ENCODE measurements at places on chromosomes 6 and 20.

DNA sequence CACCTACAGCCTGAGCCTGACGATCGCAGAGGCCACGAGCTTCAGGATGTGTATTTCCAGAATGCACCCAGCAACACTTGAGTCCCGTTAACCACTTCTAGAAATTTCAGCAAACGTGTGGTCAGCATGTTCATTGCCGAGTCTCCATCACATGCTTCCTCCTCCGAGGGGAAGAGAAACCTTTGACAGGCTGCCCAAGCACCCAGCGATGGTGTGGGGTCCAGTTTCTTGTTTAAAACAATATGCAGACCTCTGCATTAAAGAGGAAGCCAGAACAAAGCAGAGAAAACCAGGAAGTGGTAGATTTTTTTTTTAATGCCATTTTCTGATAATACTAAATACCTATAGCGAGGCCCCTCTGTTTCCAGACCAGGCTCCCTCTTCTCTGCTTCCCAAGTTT lies 71.9 kb downstream of the GNAS-AS1 start:
- DNase-seq: no peak

- no peak for DNase-seq
These were observed 38.5 kb downstream of the DST start for GRCh38 chr6:56604186-56604585.

DNA sequence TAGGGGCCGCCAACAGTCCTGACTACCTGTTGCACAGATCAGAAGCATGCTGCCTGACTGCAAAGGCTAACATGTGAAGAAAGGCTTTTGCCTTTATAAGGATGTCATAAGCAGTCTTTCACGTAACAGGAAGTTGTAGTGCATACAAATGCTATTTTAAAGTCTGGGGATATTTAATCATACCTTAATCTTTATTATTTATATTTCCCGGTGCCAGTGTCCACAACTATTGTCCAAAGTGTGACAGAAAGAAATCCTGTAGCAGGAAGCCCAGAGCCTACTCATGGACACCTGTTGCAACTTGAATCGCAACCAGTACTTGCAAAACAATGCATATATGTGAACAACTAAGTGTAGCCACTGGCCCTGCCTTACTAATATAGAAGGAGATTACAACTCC lies 235.8 kb downstream of the ALDH8A1 start:
- DNase-seq: no peak

DNA sequence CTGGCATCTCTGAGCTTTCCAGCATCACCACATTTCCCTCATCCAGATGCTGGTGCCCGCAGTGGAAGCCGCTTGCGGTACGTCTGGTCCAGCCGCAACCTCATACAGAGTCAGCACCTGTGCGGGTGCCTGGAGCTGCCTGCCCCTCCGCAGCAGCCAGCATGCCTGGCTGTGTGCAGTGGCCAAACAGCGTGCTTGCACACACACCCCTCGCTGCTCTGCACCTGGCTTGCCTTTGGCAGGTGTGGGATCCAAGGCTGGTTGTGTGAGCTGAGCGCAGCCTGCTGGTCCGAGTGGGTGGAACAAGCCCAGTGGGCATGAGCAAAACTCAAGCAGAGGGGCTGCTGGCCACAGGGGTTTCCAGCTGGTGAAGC lies 3.1 kb upstream of the HINT3 start:
- peak; percentile 72 for DNase-seq

DNA sequence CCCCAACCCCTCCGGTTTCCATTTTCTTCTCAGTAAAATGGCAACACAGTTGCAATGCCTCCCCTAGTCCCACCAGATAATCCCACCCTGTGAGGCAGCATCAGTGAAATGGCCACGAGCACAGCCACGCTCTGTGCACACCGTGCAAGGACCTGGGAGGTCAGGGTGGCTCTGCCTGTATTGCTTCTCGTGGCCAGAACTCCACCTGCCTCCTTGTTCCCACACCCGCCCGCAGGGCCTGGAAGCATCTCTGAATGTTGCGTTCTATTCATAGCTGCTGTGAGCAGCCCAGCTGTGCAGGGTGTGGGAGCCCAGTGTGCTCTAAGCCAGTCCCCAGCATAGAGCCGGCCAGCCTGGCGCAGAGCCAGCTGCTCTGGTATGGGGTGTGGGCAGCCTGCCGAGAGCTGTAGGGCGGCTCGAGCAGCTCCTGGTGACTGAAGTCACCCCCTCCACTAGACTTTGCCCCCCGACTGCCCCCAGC lies 161.1 kb downstream of the DLL1 start:
- no peak for DNase-seq

DNA sequence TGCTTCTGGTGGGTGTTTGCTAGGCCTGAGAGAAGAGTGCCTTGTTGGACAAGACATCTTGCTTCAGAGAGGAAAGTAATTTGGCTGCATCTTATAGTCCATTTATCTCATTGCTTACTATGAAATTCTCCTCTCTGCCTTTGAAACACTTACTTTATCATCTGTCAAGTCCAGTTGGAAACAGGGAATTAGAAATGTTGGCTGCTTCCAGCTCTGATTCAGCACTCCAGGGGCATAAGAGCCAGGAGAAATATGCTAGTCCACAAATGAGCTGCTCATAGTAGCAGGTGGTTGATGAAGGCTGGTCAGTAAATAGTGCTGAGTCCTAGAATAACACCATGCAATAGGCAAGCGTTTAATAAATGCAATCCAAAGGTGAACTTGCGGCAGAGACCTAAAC lies 227.1 kb downstream of the SLC35F1 start:
- no peak for DNase-seq

- DNase-seq: no peak
These were observed 15.7 kb downstream of the STAU1 start for GRCh38 chr20:49172413-49172812.

- DNase-seq: no peak
These were observed 26.1 kb downstream of the POPDC3 start for GRCh38 chr6:105153676-105154075.

- no peak for DNase-seq
These were observed 62.9 kb upstream of the ARG1 start for GRCh38 chr6:131510094-131510493.

GRCh38 chr6:166621114-166621540 lies 5.9 kb downstream of the RPS6KA2 start:
- no peak for DNase-seq

DNA sequence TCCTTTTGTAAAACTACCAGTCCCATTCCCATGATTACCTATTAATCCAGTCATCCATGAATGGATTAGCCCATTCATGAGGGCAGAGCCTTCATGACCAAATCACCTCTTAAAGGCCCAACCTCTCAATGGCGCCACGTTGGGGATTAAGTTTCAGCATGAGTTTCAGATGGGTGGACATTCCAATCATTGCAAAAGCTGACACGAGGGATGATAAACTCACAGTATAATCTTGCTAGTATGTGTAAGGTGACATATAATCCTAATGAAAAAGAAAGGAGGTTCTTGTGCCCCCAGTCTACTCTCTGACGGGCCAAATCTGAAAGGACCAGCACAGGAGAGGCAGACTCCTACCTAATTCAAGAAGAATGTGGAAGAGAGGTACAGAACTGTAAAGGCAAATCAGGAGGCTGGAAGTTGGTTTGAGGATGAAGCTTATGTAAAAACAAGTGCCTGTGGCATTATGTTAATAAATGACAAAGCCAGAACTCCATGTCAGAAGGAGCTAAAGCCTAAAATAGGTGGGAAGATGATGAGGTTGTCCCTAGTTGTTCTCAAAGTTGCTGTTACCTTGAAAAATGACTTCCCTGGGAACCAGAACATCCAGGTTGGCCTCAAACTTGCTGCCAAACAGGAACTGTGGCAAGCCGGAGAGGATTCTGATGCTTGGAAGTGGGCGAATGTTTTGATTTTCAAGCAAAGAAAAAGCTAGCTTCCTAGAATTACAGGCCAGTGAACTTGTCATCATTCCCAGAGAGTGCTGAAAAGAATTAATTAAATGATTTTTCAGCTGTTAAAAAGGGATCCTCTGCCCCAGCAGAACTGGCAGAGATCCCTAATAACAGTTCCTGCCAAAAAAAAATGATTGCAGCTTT lies 106.5 kb upstream of the TIAM2 start:
- no peak for DNase-seq

- no peak for DNase-seq
These were observed 15.3 kb downstream of the PCIF1 start for GRCh38 chr20:45949542-45950329.

GRCh38 chr6:150494241-150494640 lies 105.4 kb upstream of the PLEKHG1 start:
- DNase-seq: no peak

- no peak for DNase-seq
These were observed 802.4 kb downstream of the TFAP2A start for GRCh38 chr6:9612489-9612888.

DNA sequence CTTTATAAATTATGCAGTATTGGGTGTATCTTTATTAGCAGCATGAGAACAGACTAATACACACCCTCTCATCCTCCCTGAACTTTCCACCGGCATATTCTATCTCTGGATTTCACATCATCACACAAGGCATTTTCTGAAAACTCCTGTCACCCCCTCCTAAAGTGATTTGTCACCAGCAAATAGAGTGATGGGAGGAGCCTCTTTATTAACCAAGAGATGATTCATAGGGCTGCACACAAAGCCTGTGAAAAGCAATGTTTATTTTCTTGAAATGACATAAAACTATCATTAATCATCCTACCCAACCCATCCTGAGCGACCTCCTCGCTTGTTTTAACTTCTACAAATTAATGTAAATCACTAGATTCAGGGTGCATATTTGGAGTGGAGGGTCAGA lies 394.7 kb upstream of the SULF2 start:
- DNase-seq: no peak

DNA sequence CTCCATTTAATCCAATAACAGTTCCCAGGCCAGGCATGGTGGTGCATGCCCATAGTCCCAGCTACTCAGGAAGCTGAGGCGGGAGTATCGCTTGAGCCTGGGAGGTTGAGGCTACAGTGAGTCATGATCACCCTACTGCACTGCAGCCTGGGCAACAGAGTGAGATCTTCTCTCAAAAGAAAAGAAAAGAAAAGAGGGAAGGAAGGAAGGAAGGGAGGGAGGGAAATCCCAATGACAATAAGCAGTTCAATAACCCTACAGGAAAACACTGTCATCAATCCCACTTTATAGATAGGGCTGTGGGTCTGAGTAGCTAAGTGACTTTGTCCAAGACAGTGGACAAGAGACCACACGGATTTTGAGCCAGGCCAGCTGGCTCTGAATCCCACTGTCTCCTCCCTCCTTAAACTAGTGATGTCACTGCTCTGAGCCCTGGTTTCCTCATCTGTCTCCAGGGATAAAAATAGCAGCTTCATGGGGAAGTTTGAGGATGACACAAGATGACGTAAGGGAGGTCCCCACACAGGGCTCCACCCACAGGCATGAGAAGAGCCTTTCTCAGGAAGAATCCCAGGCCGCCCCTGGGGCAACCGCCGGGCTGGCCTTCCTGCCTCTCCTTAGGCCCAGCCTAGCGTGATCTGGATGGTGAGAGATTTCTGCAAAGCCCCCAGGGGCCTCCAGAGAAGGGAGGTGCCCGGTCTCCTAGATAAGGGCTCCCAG lies 7.2 kb upstream of the TRIB3 start:
- no peak for DNase-seq

Measured in NCI-H2171 treated with DMSO at 0.1 percent for 48 hours (cell line).